Neural progenitor cell (in vitro differentiated cells): ENCODE measurements at places on chromosomes 7 and 10.

- DNase-seq, result no peak
Observed at GRCh38 chr10:66746711-66747110, 179.1 kb upstream of the LRRTM3 start.

DNA sequence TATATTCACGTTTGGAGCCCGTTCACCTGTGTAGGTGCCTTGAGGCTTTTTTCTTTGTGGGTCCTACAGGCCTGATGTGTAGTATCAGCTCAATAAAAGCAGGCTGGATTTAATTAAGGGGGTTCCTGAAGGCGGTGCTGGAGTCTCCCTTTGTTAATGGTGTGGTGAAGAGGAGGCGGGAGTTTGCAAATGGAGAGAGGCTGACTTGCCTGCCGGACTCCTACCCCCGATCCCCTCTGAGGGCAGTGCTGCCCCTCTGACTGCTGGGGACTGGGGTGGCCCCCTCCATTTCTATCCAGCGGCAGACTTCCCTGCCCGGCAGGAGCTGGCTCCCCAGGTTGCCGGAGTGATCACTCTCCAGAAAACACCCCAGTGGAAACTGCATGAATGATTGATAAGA is 45.1 kb downstream of the ZMIZ1 start:
- DNase-seq, result peak; percentile 38

- peak; percentile 78 for DNase-seq
Observed at GRCh38 chr10:46229144-46229563, 57.6 kb upstream of the ANTXRL start.

GRCh38 chr7:102273749-102274712 is 12.6 kb upstream of the SH2B2 start:
- no peak for DNase-seq
